Panc1 (cell line): ENCODE measurements at places on chromosomes 3 and 15. TPM values are rescaled to one million over a fixed set of nuclear protein-coding genes. Genes with fewer than 3 reads are reported as not detected.

GRCh38 chr15:45868109-45868691, 233.4 kb downstream of the SQOR start:
- no peak overlapping the region for H3K27ac ChIP-seq
- no peak for DNase-seq
- no peaks in the 10 kb centered on the region for H3K36me3 ChIP-seq
- H3K4me3 ChIP-seq = no peak overlapping the region
- H3K27me3 ChIP-seq = no peaks in the 10 kb centered on the region
- H3K4me1 ChIP-seq = no peaks in the 10 kb centered on the region

Gene RPUSD3
- 40.4 TPM for total RNA-seq

Gene GPR149
- total RNA-seq = not detected

Gene IL12A
- not detected for total RNA-seq

Gene MESP2
- 1.1 TPM for total RNA-seq

DNA sequence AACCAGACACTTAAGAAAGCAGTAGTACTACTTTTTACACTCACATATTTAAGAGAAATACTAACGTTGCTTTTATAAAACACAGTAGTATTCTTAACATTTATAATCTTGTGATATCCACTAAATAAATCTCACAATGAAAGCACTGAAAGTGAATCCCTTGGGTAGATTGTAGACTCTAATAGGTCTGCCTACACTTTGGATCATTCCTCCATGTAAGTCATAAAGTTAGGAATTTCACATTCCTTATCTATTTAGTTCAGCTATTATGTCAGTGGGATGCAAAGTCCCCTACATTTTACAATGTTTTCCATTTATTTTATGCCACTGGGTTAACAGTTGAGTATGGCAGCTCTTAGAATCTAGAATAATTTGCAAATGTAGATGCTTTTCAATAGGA, 330.7 kb downstream of the LSAMP start:
- H3K36me3 ChIP-seq = no peaks in the 10 kb centered on the region
- no peak overlapping the region for H3K4me3 ChIP-seq
- no peaks in the 10 kb centered on the region for H3K4me1 ChIP-seq
- H3K27me3 ChIP-seq = no peaks in the 10 kb centered on the region
- no peak for DNase-seq
- no peak overlapping the region for H3K27ac ChIP-seq

DNA sequence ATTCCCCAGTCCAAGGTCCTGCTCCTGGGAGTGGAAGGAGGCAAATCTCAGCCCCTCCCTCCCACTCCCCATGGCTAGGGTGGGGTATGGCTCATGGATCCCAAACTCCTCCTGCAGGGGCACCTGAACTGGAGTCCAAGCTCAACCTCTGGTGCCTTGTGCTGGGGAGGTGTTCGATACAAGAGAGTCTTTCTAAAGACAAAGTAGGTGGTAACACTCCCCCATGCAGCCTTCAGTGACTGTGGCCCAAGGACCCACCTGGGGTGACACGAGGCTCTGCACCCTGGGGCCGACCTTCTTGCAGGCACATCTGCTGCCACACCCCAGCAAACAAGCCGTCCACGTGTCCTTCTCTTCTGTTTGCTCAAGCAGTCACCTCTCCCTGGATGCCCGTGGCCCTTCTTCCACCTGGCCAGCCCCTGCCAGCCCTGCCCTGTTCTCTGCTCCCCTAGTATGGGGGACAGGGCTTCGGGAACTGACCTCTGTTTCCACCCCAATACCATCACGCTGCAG, 36.7 kb upstream of the SLC6A11 start:
- H3K27me3 ChIP-seq = no peaks in the 10 kb centered on the region; the same call in 1 of the 2 replicates
- DNase-seq = no peak
- H3K27ac ChIP-seq = no peak overlapping the region
- H3K36me3 ChIP-seq = no peaks in the 10 kb centered on the region
- no peak overlapping the region for H3K4me3 ChIP-seq
- H3K4me1 ChIP-seq = no peaks in the 10 kb centered on the region

DNA sequence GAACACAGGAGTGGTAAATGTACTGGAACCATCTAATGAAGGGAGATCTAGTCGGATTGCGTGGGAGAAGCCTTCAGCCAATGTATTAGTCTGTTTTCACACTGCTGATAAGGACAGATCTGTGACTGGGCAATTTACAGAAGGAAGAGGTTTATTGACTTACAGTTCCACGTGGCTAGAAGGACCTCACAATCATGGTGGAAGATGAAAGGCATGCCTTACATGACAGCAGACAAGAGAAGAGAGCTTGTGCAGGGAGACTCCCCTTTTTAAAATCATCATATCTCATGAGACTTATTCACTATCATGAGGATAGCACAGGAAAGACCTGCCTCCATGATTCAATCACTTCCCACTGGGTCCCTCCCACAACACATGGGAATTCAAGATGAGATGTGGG, 17.0 kb downstream of the HRG start:
- no peaks in the 10 kb centered on the region for H3K36me3 ChIP-seq
- no peak overlapping the region for H3K4me3 ChIP-seq
- no peak overlapping the region for H3K27ac ChIP-seq
- H3K4me1 ChIP-seq = no peaks in the 10 kb centered on the region
- no peak for DNase-seq

DNA sequence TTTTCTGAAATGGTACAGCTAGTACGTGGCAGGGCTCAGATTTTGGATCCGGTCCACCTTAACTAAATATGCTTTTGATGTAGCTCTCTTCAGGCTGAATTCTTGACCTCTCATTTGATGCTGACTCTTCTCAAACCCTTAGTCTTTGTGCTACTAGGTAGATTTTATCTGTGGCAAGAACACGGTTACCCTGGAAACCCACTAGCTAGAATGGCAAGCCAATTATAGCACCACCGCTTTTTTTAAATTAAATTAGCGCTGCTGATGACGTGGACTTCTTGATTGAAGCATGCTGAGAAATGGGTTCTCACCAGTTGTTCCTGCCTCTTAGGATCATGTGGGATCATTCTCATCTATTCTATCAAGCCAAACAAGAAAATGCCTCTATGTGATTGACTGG, 421.5 kb downstream of the LPP start:
- no peaks in the 10 kb centered on the region for H3K36me3 ChIP-seq
- no peak for DNase-seq
- no peak overlapping the region for H3K27ac ChIP-seq

- no peaks in the 10 kb centered on the region for H3K27me3 ChIP-seq
- no peaks in the 10 kb centered on the region for H3K36me3 ChIP-seq
- H3K27ac ChIP-seq = no peak overlapping the region
These were observed 12.4 kb downstream of the DNAJB8 start for GRCh38 chr3:128454310-128454618.

Gene ISL2
- 0.51 TPM for total RNA-seq

DNA sequence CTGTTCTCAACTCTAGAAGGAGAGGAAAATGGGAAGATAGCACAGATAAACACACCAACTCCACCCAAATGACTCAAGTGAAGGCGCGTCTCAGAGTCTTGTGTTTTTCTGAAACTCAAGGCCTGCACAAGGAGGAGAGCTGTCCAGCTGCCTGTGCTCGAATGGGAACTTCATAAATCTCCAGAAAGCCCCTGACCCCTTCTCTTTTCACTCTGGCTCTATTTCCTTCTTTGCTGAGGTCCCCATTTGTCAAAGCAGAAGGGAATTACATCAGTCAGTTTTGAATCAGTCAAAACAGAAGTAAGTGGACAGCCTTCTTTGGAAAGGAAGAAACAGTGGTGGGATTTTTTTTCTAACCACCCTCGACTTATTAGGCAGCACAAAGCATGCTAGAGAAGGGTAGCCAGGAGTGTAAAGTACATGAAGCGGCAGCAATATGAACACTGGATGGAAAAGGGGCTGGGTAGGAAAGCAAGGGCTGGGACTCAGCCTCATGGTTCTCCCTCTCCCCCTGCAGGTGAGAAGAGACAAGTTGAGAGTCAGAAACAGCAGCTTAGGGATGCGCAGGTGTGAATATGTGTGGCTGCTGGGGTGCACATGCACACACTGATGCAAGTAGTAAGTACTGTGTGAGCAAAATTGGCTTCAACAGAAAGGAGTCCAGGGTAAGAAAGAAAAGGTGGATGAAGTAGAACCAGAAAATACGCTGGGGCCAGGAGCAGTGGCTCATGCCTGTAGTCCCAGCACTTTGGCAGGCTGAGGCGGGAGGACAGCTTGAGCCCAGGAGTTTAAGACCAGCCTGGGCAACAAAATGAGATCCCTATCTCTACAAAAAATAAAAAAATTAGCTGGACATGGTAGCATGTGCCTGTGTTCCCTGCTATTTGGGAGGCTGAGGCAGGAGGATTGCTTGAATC, 36.6 kb upstream of the MAGEF1 start:
- H3K27ac ChIP-seq = no peak overlapping the region
- H3K36me3 ChIP-seq = no peaks in the 10 kb centered on the region
- H3K27me3 ChIP-seq = peaks cover 12% of the 10 kb centered on the region

GRCh38 chr3:56952846-56953245, 107.6 kb upstream of the SPATA12 start:
- no peak overlapping the region for H3K27ac ChIP-seq
- H3K36me3 ChIP-seq = no peaks in the 10 kb centered on the region
- H3K27me3 ChIP-seq = no peaks in the 10 kb centered on the region
- no peak for DNase-seq
- H3K4me3 ChIP-seq = no peak overlapping the region

Gene EEF1AKMT4
- total RNA-seq = 10.7 TPM

GRCh38 chr15:76177491-76178040, 117.8 kb downstream of the TMEM266 start:
- H3K4me3 ChIP-seq = no peak overlapping the region
- H3K27me3 ChIP-seq = no peaks in the 10 kb centered on the region
- no peaks in the 10 kb centered on the region for H3K4me1 ChIP-seq
- no peaks in the 10 kb centered on the region for H3K36me3 ChIP-seq
- no peak for DNase-seq

- no peak for DNase-seq
- H3K27ac ChIP-seq = no peak overlapping the region
- no peaks in the 10 kb centered on the region for H3K36me3 ChIP-seq
- H3K27me3 ChIP-seq = no peaks in the 10 kb centered on the region
- no peak overlapping the region for H3K4me3 ChIP-seq
These were observed 220.9 kb upstream of the EIF1B start for GRCh38 chr3:40088527-40089170.

Gene NOX5
- 0.26 TPM for total RNA-seq

DNA sequence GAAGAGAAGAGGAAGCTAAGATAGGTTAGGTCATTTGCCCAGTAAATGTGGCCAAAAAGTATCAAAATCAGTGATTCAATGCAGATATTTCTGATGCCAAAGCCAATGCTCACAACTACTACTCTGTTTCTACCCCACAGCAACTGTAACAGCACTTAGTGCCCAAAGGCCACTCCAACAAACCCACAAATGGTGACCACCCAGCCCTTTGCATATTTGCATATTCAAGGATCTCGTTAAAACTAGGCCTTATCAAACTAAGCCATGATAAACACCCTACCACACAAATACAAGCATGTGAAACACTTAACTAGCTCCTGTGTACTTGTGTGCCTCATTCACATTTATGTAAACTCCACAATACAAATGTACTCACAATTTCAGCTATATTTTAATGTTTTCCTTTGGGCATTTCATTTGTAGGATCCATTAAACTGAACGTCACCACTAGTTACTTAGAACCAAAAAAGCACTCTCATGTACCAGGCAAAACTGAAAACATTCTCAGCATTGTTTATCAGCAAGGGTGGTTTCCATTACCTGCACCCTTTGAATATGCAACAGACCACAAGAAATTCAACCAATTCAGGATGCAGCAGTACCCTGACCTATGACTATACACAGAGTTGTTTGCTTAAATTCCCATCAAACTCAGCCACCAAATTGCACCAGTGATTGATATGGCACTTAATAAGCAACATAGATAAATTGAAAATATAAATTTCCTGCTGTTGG, 111.2 kb upstream of the STT3B start:
- no peaks in the 10 kb centered on the region for H3K36me3 ChIP-seq
- no peak overlapping the region for H3K4me3 ChIP-seq
- H3K27ac ChIP-seq = no peak overlapping the region
- H3K27me3 ChIP-seq = no peaks in the 10 kb centered on the region

- H3K27me3 ChIP-seq = no peaks in the 10 kb centered on the region; the same call in 1 of the 2 replicates
- no peak overlapping the region for H3K4me3 ChIP-seq
- DNase-seq = no peak
- 0 out of 2 replicates have a peak, but pooled peaks cover 4% of the 10 kb centered on the region for H3K4me1 ChIP-seq
These were observed 1.4 kb upstream of the CAMK2N2 start for GRCh38 chr3:184262764-184263179.

Gene CCR1
- not detected for total RNA-seq

Gene IQSEC1
- total RNA-seq = 28.4 TPM

DNA sequence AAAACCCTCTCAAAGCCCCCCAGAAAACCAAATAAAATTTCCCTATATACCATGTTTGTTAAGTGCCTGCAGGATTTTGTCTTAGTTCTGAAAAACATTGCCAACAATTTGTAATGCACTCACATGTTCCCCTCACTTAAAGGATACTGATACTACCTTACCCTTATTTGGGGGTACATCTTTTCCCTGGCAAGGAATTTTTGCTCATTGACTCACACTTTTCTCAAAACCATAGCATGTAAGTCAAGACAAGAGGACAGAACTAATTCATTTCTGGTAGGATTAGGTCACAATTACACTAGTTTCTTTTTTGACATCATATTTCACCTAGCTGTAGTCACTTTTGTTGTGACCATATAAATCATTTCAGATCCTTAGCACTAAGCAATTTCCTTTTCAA, 222.2 kb downstream of the THRB start:
- H3K36me3 ChIP-seq = no peaks in the 10 kb centered on the region
- DNase-seq = no peak
- H3K27ac ChIP-seq = no peak overlapping the region
- H3K4me3 ChIP-seq = no peak overlapping the region
- no peaks in the 10 kb centered on the region for H3K4me1 ChIP-seq
- H3K27me3 ChIP-seq = no peaks in the 10 kb centered on the region

- H3K4me3 ChIP-seq = no peak overlapping the region
- H3K36me3 ChIP-seq = no peaks in the 10 kb centered on the region
- no peaks in the 10 kb centered on the region for H3K27me3 ChIP-seq
- H3K27ac ChIP-seq = no peak overlapping the region
- DNase-seq = no peak
These were observed 938.4 kb upstream of the SEMA6D start for GRCh38 chr15:46778876-46779275.

- H3K4me3 ChIP-seq = no peak within 1 kb of the TSS
- no peaks in the 10 kb centered on the region for H3K4me1 ChIP-seq
- H3K27ac ChIP-seq = no peak within 1 kb of the TSS
- no peak for DNase-seq
These were observed at the start of gene BNC1 for GRCh38 chr15:83284559-83285283. TSS of gene BNC1 (minus strand) at chr15:83284664. CDS start at chr15:83284628, 36 bp downstream.

Gene EFCC1
- 0.15 TPM for total RNA-seq

Gene TPRG1
- total RNA-seq = not detected
